ENCODE measurements at places on chromosomes 12 and 14.

- DNase-seq = no peak
These were observed 11.5 kb downstream of the ADAMTS20 start for GRCh38 chr12:43540470-43540869.

- no peak for DNase-seq
These were observed 593 bp downstream of the CFL2 start for GRCh38 chr14:34713681-34714319.

- DNase-seq = no peak
These were observed 1199.2 kb downstream of the FSCB start for GRCh38 chr14:43307836-43308235.

GRCh38 chr12:130948136-130948535 lies 5.6 kb upstream of the ADGRD1 start:
- DNase-seq = no peak

DNA sequence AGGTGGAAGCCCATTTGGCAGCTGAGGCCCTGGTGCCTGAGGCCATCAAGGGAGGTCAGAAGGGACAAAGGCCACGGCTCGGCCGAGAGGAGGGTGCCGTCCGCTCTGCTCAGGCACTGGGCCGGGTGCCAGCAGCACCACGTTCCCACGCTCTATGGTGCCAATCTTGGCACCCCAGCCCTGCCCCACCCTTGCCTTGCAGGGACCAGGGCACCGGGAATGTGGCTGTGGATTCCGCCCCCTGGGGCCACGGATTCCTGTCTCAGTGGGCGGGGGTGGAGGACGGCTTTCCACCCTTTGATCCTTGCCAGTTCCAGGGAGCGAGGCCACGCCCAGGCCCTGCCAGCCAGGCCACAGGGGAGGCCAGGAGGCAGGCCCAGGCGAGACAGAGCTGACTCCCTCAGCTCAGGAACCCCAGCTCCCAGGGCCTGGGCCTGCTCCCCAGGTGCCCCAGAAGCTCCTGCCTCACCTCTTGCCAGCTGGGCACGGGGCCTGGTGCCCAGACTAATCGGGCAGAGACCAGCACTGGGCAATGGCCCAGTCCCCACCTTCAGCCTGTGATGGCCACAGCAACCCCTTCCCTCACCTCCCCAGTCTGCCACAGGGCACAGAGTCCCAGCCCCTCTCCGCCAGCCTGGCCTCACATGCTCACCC lies 26.4 kb upstream of the GPR132 start:
- no peak for DNase-seq

GRCh38 chr14:54718046-54718445 lies 151.1 kb downstream of the SAMD4A start:
- no peak for DNase-seq

DNA sequence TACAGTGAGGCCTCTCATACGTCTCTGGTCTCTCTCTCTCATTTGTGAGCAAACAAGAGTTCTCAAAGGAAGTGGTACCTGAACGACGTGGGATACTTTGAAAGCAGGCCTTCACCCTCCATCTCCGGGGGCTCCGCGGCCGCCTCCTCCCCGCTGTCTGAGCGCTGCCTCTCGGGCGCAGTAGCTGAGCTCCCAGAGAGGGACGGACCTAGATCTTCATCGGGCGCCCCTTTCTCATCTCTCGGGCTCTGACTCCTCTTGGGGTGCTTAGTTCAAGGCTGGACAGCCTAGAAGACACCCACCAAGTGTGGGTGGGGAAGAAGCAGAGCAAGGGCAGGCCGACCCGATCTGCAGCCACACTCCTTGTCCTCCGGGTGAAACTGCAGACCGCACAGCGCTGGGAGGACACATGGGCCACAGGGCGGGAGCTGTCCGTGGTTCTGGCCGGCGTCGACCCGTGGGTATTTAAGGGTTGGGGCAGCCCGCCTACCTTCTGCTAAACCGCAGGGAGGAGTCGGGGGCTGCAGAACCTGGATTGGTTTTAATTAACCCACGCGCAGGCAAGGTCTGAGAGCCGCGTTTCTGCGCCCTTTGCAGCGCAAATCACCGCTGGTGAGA lies 92.7 kb downstream of the PAH start:
- no peak for DNase-seq

DNA sequence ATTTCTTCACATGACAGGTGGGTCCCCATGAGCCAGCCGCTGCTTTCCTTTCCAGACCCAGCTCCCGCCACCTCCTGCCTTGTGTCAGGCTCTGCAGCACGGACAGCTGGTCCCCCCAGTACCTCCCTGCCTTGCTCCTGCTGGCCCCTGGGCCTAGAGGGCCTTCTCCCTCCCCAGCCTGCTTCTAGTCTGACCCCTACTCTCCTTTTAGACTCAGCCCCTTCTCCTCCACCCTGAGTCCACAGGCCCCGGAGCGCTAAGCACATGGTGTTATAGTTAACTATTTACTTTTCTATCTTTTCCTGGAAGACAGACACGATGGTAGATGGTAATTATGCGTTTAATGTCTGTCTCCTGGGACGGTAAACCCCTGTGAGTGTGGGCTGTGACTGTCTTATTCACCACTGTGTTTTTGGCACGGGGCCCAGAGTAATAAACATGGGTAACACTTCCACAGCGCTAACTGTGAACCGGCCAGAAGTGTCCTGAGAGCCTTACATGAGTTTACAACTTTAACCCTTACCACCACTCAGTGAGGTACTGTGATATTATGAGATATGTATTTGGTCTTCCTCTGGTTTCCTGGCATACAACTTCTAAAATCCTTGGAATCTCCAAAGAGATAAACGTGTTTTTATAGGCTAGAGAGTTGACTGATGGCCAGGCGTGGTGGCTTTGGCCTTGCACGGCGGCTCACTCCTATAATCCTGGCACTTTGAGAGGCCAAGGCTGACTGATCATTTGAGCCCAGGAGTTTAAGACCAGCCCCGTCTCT lies 41.2 kb downstream of the DGLUCY start:
- peak; percentile 88 for DNase-seq

DNA sequence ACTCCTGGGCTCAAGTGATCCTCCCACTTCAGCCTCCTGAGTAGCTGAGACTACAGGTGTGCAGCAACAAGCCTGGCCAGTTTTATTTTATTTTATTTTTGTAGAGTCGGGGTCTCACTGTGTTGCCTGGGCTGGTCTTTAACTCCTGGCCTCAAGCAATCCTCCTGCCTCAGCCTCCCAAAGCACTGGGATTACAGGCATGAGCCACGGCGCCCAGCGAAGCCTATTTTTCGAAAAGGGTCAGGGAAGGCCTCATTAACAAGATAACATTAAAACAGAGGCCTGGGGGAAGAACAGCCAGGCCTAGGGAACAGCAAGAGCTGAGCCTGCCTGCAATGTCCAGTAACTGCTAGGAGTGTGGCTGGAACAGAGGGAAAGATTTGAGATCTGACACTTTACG lies 36.1 kb upstream of the VRK1 start:
- no peak for DNase-seq

DNA sequence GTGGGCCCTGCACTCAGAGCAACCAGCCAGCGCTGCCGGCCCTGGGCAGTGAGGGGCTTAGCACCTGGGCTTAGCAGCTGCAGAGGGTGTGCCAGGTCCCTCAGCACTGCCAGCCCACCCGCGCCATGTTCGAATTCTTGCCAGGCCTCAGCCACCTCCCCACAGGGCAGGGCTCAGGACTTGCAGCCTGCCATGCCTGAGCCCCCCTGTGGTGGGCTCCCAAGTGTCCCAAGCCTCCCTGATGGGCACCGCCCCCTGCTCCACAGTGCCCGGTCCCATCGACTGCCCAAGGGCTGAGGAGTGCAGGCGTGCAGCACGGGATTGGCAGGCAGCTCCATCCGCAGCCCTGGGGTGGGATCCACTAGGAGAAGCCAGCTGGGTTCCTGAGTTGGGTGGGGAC lies 98.0 kb upstream of the NID2 start:
- DNase-seq = no peak

- DNase-seq = no peak
These were observed 870.6 kb downstream of the TMEM121 start for GRCh38 chr14:106396999-106397398.

DNA sequence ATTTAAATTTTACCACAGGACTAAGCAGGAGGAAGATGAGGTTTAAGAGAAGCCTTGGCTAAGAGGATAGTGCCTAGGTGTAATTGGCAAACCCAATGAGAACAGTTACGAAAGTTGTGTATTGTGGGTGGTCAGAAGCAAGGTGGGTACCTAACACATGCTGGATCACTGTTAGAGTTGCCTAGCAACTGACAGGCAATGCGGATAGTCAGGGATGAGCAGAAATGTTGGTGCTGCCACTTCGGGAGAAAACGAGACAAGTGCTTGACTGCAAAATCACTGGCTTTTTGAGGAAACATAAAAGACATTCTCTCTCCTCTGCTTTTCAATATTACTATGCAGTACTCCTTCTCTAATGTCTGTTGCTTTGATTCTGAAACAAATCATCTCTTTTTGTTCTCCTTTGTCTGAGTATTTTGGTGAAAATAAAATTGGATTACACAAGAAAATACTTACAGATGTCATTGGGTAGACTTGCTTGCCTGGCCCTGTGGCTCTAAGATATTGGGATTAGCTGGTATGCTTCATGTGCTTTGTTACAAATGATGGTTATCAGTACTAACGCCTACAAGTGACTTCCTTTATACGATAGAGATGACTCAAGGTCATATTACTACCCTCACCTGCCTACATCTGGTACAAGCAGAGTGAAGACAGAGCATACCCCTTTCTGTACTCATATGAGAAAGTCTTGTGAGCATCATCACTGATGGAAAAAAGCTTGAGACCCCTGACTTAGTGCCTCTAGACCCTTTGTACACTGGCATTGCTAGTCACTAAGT lies 48.0 kb downstream of the TDP1 start:
- no peak for DNase-seq

GRCh38 chr12:45418520-45418919 lies 202.6 kb downstream of the ANO6 start:
- no peak for DNase-seq

DNA sequence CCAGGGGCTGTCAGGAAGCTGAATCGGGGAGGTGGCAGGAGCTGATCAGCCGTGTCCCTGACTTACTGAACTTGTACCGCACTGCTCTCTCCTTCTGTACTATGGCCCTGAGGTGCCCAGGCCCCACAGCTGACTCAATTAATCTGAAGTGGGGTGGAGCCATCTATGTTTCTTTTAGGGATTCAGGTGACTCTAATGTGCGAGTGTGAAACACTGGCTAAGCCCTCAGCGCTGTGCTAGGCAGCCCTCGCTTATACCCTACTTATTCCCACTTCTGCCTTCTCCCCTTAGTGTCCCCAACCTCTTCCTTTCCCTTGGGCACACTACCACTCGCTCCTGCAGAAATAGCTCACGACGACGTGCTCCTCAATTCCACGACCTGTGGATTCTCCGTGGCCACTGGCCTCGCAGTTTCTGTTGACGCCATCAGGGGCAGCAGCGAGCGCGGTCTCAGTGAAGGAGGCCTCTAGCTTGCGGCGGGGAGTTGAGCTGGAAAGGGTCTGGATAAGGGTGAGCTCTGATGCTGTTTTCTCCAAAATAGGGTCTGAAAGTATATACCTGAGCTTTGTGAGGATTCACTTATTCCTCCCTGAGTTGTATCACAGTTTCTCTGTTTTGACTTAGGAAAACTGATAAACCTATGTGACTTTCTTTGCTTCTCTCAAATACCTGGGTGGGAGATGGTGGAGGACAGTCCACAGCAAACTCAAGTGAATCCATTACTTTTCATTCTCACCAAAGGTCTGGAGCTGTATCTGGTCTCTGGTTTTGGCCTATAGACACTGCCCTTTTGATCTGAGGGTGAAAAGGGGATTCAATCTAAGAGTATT lies 167.6 kb downstream of the SLC41A2 start:
- DNase-seq = no peak

DNA sequence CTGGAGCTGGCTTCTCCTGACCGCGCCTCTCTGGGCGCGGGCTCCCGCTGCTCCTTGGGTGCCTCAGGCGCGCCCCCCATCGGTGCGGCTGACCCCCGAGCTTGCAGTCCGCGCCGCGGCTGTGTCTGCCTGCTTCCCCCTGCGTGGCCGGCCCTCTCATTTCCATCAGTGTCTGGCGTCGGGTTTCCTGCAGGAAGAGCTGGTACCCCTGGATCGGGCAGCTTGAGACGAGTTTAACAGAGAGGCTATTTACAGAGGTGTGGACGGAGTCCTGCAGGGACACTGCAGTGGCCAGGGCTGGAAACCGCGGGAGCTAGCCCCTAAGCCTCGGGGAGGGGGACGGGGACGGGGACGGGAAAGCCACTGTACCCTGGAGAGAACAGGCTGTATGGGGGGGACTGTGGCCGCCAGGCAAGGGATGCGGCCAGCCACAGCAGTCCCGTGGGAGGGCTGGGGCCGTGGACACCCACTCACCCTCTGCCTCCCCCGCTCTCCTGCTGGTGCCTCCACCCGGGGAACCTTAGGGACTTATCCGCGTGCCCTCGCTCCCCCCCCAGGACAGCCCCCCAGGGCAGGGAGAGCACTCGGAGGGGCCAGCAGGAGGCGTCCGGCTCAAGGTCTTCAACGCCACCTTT lies 3.7 kb upstream of the CACNA2D4 start:
- no peak for DNase-seq

- DNase-seq = no peak
These were observed 78.4 kb downstream of the ITPK1 start for GRCh38 chr14:93037351-93037750.

DNA sequence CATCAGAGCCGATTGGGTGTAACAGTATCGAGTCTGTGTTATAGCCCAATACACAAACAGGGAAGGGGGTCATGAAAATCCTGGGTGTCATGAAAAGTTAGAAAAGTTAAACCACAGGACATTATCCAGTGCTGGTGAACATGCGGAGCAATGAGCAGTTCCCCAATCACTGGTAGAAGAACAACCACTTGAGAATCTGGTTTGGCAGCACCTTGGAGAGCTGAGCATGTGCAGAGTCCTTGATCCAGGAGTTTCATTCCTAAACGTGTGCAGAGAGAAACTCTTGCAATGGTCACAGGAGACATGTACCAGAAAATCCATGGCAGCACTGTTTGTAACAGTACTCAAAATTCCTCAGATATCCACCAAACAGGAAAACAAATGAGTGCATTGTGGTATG lies 23.0 kb upstream of the JDP2 start:
- DNase-seq = no peak

DNA sequence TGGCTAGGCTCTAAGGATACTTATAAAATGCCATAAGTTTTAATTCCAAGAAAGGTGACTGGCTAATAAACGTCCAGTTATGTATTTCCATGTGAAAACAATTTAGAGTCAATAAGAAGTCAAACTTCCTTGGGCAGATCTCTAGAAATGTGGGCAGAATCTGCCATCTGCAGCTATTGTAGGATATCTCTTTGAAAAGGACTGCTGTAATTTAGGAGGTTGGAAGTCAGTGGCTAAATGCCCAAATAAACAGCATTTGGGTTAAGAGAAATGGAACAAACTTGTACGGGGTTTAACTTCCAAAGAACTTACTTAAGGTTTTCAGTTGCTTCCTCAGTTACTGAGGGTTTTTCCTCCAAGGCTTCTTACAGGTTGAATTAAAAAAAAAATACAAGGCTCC lies 121.6 kb downstream of the FIGNL2 start:
- DNase-seq = no peak

- no peak for DNase-seq
These were observed 235.7 kb upstream of the PWP1 start for GRCh38 chr12:107449891-107450290.

GRCh38 chr14:70901269-70901668 lies 6.0 kb upstream of the PCNX1 start:
- DNase-seq = no peak

Measured in NCI-H1436 treated with DMSO at 0.1 percent for 48 hours (cell line).